ENCODE measurements at places on chromosomes 4 and X.

DNA sequence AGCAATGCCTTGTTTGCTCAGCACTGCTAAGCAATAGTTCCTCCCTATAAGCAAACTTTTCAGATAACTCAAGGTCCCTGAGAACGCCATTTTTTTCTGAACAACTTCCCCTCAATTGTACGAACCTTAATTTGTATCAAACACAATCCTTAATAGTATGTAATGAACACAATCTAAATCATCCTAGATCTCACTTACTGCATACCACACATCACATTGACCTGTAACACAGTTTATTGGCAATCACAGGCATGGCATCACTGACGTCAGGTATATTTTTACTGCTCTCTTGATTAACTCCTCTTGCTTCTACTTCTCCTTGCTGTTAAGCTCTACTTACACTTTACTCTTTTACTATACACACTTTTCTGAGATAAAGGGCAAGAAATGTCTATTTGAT is 67.0 kb downstream of the TAPT1 start:
- no peak for DNase-seq

DNA sequence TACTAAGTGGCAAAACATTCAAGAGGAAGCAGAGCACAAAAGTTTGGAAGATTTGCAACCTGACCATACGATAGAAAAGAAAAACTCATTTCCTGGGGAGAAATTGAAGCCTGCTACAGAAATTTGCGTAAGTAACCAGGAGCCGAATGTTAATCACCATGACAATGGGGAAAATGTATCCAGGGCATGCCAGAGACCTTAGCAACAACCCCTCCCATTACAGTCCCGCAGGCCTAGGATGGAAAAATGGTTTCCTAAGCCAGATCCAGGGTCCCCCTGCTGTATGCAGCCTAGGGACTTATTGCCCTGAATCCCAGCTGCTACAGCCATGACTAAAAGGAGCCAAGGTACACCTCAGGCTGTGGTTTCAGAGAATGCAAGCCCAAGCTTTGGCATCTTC is 472.2 kb upstream of the KLHL4 start:
- DNase-seq = no peak

- no peak for DNase-seq
Observed at GRCh38 chrX:47840111-47840510, 3.4 kb downstream of the ZNF81 start.

GRCh38 chrX:150768580-150769190 is 75.5 kb downstream of the MTMR1 start:
- DNase-seq = no peak

DNA sequence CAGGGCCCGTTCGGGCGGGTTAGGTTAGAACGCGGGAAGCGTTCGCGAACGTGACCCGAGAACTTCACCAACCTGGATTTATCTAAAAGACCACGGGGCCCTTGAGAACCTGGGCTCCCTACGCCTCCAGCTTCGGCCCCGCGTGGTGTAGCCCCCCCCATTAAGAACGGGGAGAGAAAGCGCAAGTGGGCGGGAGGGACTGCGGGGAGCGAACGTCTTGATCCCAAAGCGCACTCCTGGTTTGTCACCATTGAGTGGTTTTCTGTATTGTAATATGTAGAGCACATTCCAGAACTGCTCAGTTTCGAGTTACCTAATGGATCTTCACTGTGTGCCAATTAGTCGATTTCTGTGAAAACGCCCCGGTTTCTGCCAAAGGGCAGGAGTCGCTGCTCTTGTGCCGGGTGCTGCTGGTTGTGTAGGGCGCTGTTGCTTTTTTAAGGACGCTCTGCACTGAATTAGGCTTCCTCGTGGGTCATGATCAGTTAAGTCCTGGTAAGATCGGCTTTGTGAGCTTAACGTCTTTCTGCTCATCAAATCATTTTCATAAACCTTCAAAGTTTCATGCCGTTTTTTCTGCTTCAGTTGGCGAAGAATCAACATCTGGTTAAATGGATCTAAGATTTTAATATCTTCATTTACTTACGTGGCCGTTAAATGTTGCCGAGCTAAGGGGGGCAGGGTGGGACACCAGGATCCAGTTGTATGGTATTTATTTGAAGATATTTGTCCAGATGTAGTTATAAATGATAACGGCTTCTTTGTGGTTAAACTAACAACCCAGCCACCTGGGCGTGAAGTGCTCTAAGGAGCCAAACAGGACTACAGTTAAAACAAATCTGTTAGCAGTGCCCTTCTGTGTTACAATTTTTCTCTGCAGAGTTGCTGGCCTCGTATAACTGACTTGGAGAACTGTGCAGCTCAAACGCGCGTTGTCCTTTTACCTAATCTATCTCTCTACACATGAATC is 809 bp downstream of the MND1 start:
- peak; percentile 15 for DNase-seq

All from naive thymus-derived CD8-positive, alpha-beta T cell (primary cell).